ENCODE measurements at places on chromosomes 3 and 15.

GRCh38 chr15:77537006-77537405, 95.7 kb downstream of the LINGO1 start:
- no peak for DNase-seq

GRCh38 chr15:100537331-100537730, 8.6 kb upstream of the CERS3 start:
- DNase-seq = no peak

- no peak for DNase-seq
Observed at GRCh38 chr3:148943506-148944205, 47.7 kb upstream of the GYG1 start.

DNA sequence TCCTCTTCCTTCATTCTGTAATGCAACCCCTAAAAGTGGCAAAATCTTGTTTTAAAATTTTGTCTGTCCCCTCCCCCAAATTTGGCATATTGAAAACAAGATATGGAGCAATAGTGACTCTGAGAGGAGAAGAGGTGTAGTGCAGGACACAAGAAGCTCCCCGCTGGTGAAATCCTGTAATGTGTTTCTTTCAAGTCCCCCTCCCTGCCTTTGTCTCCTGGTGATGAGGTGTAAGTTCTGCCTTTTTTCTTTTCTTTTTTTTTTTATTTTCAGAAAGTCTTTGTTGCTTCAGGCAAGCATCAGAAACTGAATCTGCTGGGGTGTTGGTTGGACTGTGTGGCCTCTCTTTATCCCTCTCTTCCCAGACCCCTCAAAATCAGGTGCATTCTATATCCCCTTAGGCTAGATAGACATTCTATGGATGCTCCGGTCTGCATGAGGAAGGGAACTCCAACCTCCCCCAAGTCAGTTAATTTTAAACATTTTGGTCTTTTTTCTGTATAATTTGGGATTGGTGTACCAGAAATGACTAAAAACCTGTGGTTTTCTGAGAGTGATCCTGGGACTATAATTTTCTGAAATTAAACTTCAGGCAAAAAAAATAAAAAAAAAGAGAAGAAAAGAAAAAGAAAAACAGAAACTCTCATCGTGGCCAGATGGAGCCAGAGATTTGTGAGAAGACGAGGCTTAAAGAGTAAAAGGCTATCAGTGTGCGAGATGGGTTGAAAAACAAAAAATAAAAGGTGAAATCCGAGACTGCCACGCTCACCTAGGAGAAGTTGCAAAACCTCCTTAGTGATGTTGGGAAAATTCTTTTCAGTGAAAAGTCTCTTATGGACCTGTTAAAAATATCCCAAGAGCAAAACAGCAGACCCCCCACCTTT, 21.4 kb downstream of the ACKR2 start:
- no peak for DNase-seq

DNA sequence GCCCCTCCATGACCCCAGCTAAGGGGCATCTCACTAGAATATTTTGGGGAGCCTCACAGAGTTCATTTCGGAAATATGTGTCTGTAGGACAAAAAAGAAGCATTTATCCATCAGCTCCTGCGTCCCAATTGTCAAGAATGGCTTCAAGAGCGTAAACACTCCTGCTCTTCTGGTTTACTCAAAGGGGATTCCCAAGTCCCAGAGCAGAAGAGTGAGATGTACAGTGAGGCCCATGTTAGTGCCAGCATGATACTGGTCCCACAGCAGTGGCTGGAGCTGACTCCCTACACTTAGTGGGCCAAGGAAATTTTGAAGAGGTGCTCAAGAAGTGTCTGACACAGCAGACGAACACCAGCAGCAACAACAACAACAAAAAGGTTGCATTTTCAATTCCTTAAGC, 34.9 kb upstream of the ARL8B start:
- DNase-seq = no peak

Data from omental fat pad (tissue), 4 donors.